GM23248 (cell line): ENCODE measurements at places on chromosomes 12 and 14.
A peak's percentile ranks its signal among the peaks of the same experiment; 100 is the strongest.

DNA sequence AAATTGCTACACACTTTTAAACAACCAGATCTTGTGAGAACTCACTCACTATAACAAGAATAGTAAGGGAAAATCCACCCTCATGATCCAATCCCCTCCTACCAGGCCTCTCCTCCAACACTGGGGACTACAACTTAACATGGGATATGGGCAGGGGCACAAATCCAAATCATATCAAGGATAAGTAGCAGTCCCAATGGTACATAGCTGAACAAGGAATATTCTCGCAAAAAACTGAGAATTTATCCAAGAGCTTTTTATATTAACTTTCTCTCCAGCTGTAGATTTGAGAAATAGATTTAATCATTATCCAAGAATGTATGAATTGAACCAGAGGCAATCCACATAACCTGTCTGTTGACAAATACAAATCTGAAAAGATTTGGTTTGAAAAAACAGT lies 185.2 kb downstream of the TMTC3 start:
- H3K27me3 ChIP-seq = no peaks in the 10 kb centered on the region
- no peak overlapping the region for H3K27ac ChIP-seq
- no peaks in the 10 kb centered on the region for H3K36me3 ChIP-seq
- H3K4me1 ChIP-seq = peaks cover 34% of the 10 kb centered on the region

DNA sequence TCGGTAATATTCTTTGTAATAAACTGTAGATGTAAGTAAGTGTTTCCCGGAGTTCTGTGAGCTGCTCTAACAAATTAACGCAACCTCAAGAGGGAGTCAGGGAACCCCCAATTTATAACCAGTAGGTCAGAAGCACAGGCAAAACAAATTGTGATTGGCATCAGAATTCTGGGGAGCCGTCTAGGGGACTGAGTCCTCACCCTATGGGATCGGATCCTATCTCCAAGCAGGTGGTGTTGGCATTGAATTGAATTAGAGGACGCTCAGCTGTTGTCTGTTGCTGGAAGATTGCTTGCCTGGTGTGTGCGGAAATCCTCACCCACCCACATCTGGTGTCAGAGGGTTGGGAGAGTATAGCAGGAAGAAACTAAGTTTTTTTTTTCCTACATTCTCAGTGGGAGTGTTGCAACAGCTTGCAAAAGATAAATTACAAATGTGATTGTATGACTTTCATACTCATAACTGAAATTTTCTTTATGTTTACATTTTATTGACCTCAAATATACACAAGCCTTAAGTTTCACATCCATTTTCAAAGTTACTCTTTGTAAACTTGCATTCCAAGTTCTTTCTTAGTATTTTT lies 5.5 kb downstream of the TMEM52B start:
- peak; percentile 77 for DNase-seq
- peak overlapping the region; percentile 17; the same call in 1 of the 2 replicates for H3K4me3 ChIP-seq
- H3K36me3 ChIP-seq = no peaks in the 10 kb centered on the region
- H3K4me1 ChIP-seq = peaks cover 51% of the 10 kb centered on the region

DNA sequence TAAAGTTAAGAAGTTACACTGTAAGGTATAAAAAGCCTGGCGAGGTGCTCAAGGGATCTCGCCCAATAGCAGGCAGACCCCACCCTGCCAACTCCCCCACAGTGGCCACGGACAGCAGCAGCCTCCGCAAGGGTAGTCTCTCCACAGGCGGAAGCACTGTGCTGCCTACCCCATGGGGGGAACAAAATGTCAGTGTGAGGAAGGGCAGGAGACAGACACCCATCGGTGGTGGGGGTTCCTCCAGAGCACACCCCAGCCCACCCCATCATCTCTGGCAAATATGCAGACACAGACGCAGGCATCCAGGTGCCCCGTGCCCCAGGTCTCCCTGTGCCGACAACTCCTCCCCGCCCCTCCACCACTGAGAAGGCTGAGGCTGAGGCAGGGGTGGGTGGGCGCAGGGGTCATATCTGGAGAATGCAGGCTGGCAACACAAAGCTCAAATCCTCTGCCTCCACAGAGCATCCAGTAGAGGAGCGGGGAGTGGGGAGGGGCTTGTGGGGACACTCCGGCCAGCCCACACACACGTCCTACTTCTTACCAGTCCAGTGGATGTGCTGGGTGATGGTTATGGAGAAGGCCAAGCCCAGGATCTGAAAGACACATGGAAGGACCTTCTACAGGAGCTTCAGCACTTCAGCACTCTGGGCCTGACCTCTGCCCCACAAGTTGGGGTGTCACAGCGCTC lies 68.3 kb upstream of the DDX11 start:
- H3K4me3 ChIP-seq = no peak overlapping the region
- no peaks in the 10 kb centered on the region for H3K36me3 ChIP-seq
- H3K4me1 ChIP-seq = peaks cover 15% of the 10 kb centered on the region
- H3K27me3 ChIP-seq = no peaks in the 10 kb centered on the region

DNA sequence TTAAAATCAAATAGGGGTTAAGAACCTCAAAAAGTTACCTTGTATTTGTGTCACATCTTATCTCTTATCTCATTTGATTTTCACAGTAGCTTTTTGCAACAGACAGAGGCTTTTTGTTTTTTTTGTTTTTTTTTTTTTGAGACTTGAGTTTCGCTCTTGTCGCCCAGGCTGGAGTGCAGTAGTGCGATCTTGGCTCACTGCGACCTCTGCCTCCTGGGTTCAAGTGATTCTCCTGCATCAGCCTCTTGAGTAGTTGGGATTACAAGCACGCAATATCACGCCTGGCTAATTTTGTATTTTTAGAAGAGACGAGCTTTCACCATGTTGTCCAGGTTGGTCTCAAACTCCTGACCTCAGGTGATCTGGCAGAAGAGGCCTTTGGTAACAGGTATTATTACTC lies 25.7 kb downstream of the RDH12 start:
- no peak overlapping the region for H3K27ac ChIP-seq
- peaks cover 61% of the 10 kb centered on the region for H3K27me3 ChIP-seq
- no peaks in the 10 kb centered on the region for H3K4me1 ChIP-seq
- no peak for DNase-seq
- H3K36me3 ChIP-seq = no peaks in the 10 kb centered on the region

DNA sequence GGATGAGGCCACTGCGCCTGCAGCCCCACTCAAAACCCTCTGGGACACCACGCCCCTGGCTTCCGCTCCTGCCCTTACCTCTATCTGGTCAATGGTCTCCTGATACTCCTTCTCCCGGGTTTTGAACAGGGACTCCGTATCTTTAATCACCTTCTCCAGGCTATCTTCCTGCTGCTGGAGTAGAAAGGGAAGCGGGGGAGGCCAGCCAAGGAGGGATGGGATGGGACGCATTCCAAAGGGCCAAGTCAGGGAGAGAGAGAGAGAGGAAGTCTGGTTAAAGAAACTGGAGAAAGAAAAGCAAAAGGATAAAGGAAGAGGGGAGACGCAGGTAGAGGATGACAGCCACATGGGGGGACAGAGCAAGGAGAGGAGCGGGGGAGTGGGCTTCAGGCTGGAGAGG lies 7.9 kb downstream of the IFFO1 start:
- H3K4me3 ChIP-seq = peak overlapping the region; percentile 69
- peak; percentile 87 for DNase-seq
- peaks cover 5% of the 10 kb centered on the region; the same call in 1 of the 2 replicates for H3K36me3 ChIP-seq
- H3K27ac ChIP-seq = peak overlapping the region; percentile 96

DNA sequence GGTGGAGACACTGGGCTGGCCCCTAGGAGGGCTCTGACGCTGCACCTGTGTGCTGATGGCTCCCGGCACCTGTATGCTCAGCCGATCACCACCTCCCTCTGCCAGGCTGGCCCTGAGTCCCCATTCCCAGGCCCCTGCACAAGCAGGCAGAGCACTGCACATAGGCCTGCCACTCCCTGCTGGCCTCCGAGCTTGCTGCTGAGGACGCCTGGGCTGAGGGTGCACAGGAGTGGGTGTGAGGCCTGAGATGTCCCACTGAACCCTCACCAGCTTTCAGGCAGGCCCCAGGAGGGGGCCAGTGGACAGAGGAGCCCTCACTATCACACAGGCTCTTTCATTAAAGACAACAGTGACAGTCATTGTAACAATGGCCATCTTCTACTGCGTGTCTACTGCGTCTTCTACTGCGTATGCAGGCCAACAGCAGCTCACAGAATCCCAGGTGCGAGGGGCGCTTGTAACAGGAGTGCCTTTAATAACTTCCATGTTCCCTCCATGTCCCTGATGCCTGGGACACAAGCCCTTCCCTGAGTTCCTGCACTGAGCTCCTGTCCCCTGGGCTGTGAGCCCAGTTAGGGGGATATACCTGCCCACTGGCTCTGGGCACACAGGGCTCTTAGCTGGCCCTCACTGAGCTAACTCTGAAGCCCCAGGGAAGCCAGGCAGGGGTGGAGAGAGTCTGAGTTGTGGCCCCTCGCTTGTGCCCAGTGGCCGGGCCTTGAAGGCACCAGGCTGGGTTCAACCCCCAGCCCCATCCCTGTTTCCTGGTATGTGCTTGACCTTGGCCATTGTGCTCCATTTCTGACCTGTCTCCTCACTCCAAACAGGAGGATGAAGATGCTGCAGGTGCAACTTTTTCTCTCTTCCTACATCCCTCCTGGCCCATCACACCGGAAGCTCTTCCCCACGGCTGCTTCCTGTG lies 71.3 kb downstream of the PRIMA1 start:
- H3K27me3 ChIP-seq = no peaks in the 10 kb centered on the region
- no peak for DNase-seq
- H3K36me3 ChIP-seq = no peaks in the 10 kb centered on the region
- no peak overlapping the region for H3K27ac ChIP-seq
- H3K4me1 ChIP-seq = no peaks in the 10 kb centered on the region
- H3K4me3 ChIP-seq = no peak overlapping the region

GRCh38 chr12:24845615-24846014 lies 103.3 kb downstream of the BCAT1 start:
- DNase-seq = peak; percentile 73
- 0 out of 2 replicates have a peak, but pooled peaks cover 8% of the 10 kb centered on the region for H3K36me3 ChIP-seq
- no peak overlapping the region for H3K4me3 ChIP-seq

GRCh38 chr12:79351251-79351650 lies 339.5 kb downstream of the PAWR start:
- no peak overlapping the region for H3K4me3 ChIP-seq
- no peaks in the 10 kb centered on the region for H3K4me1 ChIP-seq
- no peaks in the 10 kb centered on the region for H3K36me3 ChIP-seq
- no peaks in the 10 kb centered on the region for H3K27me3 ChIP-seq

DNA sequence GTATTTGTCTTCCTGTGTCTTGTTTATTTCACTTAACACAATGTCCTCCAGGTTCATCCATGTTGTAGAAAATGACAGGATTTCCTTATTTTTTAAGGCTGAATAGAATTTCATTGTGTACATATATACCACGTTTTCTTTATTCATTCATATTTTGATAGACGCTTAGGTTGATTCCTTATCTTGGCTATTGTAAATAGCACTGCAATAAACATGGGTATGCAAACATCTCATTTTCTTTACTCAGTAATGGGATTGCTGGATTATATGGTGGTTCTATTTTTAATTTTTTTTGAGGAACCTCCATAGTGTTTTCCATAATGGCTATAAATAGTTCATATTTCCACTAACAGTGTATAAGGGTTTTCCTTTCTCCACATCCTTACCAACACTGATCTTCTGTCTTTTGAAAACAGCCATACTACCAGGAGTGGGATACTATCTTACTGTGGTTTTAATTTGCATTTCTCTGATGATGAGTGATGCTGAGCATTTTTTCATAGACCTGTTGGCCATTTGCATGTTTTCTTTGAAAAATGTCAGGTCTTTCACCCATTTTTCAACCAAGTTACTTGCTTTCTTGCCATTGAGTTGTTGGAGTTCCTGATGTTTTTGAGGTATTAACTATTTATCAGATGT lies 32.8 kb downstream of the DUSP16 start:
- no peak for DNase-seq
- no peaks in the 10 kb centered on the region for H3K27me3 ChIP-seq
- H3K36me3 ChIP-seq = no peaks in the 10 kb centered on the region

GRCh38 chr14:88384718-88385117 lies 739 bp upstream of the SPATA7 start:
- H3K36me3 ChIP-seq = no peaks in the 10 kb centered on the region
- H3K4me3 ChIP-seq = peak overlapping the region; percentile 94
- DNase-seq = peak; percentile 53
- no peaks in the 10 kb centered on the region for H3K27me3 ChIP-seq
- H3K4me1 ChIP-seq = 0 out of 2 replicates have a peak, but pooled peaks cover 8% of the 10 kb centered on the region

DNA sequence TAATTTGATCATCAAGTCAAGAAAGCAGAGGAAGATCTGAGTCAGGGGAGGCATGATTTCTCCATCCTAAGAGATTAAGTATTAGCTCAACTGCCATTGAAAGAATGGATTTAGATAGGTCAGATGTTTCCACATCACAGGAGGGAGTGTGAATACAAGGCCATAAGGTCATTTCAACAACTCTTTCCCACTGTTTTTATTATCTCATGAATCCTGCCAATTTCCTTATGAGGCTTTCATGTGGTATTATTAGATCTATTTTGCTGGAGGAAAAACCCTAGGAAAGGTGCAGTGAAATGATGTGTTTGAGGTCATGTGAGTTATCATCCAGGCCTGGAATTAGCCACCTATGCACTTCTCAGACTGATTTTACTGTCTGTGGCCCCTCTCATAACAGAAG lies 269.0 kb downstream of the NOVA1 start:
- no peaks in the 10 kb centered on the region for H3K36me3 ChIP-seq
- H3K27ac ChIP-seq = no peak overlapping the region
- DNase-seq = no peak
- no peaks in the 10 kb centered on the region for H3K4me1 ChIP-seq
- no peak overlapping the region for H3K4me3 ChIP-seq

DNA sequence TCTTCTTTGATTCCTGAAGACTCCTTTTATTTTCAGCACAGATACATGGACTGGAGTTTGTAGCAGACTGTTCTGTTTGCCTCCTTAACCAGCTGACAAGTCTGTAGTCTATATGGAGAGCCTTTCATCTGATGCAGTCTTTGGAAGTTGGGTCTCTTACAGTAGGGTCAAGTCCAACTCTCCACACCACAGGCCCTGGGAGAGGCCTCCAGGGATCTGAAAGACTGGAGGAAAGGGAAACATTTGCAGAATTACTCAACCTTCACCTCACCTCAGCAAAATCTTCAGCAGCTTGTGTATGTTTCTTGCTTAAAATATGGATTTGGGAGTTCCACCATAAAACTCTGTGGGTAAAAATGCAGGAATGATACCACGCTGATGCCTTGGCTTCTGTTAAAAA lies 188.4 kb downstream of the MSRB3 start:
- H3K27ac ChIP-seq = no peak overlapping the region
- peaks cover 22% of the 10 kb centered on the region for H3K36me3 ChIP-seq
- peaks cover 13% of the 10 kb centered on the region for H3K4me1 ChIP-seq
- no peaks in the 10 kb centered on the region for H3K27me3 ChIP-seq

DNA sequence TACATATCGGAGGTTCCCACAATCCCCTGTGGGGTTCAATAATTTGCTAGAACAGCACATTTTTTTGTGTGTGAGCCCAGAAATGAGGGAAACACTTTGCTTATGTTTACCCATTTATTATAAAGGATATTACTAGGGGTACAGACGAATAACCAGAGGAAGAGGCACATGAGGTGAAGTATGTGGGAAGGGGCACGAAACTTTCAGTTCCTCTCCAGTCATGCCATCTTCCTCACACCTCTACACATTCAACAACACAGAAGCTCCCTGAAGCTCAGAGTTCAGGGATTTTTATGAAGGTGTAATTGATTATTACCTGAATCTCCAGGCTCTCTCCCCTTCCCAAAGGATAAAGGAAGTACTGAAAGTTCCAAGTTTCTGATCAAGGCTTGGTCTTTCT lies 30.2 kb upstream of the DYRK2 start:
- no peak overlapping the region for H3K27ac ChIP-seq
- H3K27me3 ChIP-seq = no peaks in the 10 kb centered on the region
- H3K36me3 ChIP-seq = no peaks in the 10 kb centered on the region
- DNase-seq = no peak

GRCh38 chr12:56781726-56782125 lies 18.6 kb downstream of the HSD17B6 start:
- H3K27me3 ChIP-seq = 0 out of 2 replicates have a peak, but pooled peaks cover under 1% of the 10 kb centered on the region
- no peaks in the 10 kb centered on the region for H3K36me3 ChIP-seq
- H3K27ac ChIP-seq = no peak overlapping the region
- H3K4me1 ChIP-seq = no peaks in the 10 kb centered on the region
- H3K4me3 ChIP-seq = no peak overlapping the region
- DNase-seq = no peak
